A673 (cell line): ENCODE measurements at places on chromosomes 12 and 14.

DNA sequence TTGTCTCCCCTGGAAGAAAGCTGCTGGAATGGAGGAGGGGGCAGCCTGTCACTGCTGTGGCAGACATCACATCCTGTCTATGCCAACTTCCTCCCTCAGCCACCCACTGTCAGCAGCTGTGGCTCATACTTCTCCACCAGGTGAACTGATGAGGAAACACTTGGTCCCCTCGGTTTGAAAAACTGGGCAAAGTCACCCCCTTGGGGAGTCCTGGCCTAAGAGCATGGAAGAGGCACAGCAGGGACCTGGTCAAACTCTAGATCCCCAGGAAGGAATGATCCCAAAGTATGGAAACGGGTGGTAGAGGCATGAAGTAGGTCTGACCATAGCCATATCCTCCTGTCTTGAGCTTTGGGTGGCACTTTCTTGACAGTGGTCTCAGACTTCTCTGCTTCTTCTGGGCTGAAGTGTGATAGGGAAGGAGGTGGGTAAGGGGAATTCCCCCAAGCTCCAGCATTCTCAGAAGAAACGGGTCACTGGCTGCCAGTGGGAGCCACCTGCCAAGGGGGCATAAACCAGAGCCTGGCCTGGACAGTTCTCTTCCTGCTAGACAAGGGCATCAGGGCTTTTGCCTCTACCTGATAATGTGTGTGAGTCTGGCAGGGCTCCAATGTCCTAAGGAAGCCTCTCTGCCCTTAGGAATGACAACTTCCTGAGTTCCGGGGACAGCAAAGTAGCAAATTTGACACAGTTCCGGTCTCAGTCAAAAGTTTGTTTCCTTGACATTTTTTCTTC, 36.0 kb downstream of the FMNL3 start:
- no peak for DNase-seq

DNA sequence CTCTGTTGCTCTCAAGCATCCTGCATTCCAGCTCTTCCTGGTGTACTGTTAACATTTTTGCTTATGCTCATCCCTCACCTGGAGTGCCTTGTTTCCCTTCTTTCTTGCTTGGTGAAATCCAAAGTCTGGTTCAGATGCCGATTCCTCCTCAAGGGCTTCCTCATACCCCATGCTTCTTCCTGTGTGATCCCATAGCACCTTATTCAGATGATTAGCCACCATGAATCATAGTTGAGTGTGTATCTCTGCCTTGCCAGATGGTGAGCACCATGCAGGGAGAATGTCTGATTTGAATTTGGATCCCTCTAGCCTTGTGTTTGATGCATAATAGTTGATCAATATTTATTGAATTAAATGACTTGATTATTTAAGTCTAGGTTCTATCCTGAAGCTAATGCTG, 39.4 kb upstream of the ANO4 start:
- DNase-seq: no peak

DNA sequence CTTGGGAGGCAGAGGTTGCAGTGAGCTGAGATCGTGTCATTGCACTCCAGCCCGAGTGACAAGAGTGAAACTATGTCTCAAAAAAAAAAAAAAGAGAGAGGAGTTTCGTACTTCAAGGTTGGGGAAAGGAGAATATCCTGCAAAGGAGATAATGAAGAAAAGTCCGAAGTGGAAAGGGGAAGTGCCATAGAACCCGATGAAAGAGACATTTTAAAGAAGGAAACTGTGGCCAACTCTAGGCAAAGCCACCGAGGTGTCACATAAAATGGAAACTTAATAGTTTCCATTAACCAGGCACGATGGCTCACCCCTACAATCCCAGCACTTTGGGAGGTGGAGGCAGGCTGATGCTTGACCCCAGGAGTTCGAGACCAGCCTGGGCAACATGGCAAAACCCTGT, 15.0 kb upstream of the LTBP2 start:
- no peak for DNase-seq

GRCh38 chr12:28884904-28885679, 264.0 kb upstream of the FAR2 start:
- no peak for DNase-seq

DNA sequence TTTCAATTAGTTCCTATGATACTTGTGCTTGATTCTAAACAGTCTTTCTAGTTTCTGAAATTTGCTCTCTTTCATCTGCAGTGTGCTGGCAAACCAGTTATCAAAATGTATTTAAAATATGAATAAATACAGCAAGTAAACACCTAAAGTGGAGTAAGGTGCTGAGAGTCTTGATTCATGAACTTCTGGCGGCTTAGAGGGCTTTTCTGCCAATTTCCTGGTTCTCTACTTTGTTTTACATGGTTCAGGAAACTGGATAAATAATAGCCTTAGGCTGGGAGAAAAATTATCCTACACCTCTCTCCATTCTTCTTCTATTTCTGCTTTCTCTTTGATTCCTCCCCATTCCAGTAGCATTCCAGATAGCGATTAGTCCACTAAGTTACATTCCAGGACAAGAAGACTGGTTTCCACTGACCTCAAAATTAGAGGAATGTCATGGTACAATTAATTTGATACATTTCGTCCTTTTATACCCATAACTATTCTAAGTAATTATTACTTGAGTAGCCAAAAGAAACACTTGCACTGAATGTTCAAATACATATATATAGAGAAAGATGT, 14.9 kb downstream of the ATP2B1 start:
- DNase-seq: no peak

DNA sequence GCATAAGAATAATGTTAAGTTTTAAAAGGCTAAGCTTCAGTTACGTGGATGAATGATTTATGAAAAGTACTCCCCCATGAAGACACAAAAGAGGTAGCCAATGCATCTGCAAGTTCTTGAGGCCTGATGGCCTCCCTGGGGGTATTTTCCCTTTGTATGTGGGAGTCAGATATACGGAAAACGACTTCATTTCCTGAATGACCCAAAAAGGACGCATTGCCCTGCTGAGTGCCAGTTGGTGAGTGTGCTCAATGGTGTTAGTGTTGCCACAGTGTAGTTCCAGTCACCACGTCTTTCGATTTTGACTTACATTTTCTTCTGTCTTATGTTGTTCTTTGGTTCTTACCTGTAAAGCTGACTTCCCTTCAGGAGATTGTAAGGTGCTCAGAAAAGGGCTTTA, 8.0 kb downstream of the ETV6 start:
- DNase-seq: peak; percentile 67

GRCh38 chr12:70040141-70040540, 203.1 kb upstream of the CNOT2 start:
- no peak for DNase-seq

DNA sequence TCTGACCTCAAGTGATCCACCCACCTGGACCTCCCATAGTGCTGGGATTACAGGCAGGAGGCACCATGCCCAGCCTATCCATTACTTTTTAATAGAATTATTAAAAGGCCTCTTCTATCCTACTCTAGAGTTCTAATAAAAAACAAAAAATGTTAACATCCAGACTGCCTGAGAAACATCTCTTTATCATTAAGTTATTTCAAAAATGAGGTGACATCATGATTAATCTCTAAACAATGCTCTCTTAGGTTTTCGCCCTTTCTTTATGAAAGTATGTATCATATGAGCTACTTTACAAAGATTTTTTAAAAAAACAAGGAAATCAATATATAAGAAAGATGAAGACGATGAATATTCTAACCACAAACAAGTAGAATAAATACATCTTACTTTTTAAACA, 52.6 kb downstream of the FGD6 start:
- no peak for DNase-seq

- no peak for DNase-seq
Observed at GRCh38 chr12:22101749-22102243, 55.8 kb downstream of the CMAS start.

GRCh38 chr14:64950889-64951288, 8.3 kb upstream of the GPX2 start:
- DNase-seq: no peak

DNA sequence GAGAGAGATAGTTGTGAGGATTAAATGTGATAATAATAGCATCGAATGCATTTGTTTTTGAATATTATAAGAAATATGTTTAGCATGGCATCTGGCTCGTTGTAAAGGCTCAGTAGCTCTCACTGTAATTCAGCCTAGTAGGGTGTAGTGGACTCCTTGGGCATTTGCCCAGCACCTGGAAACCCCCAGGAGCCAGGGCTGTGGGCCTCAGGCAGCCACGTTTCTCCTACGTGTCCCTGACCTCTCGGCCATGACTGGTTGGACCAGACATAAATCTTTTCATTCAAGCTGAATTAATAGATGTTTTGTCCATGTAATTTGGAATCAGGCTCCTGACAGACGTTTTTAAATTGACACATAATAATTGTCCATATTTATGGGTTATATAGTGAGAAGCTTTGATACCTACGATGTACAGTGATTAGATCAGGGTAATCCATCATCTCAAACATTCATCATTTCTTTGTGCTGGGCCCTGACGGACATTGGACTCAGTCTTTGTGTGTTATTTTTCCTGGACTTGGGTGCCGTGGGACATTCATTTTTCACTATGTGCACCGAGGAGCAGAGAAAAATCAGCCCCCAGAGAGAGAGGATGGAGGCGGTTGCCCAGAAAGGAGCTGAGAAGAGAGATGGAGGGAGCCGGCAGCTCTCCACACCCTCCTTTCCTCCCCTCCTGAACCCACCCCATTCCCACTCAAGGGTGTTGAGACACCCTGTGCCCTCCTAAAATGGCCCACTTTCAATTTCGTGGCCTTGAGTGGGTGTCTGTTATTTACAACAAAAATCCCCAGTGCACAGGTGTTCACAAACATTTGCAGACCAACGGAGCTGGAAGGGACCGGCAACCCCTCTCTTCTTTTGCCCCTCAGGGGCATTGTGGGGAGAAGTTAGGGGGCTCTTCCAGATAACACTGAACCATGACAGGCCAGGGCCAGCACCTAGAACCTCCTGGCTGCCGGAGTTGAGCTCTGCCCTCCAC, 296.4 kb downstream of the DPF3 start:
- DNase-seq: no peak

DNA sequence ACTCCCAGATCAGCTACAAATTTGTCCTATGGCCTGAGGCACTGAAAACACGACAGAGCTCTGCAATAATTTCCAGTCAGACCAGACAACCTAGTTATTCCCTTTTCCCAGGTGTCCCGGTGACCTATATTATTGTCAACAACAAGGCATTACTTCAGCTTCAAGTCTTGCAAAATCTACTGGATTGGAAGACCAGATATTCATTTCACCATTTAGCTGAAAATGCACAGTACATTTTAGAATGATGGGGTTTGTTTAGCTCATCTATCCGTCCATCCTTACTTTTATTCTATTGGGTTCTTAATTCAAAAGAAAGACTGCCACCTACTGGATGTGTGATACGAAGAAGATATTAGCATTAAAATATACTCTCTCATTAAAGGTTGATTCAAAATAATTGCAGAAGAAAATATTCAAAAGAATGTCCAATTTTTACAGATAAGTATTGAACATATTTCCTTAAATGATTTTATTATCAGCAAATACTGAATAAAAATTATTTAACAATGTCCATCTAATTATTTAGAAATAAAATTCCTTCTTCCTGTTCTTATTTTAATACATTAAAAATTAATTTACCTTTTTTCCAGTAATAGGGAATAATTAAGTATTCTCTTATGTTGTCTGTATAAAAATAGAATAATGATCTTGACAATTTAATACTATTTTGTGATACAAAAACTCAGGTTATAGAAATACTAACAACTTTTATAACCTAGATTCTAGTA, 244.9 kb upstream of the LRIG3 start:
- DNase-seq: peak; percentile 60

DNA sequence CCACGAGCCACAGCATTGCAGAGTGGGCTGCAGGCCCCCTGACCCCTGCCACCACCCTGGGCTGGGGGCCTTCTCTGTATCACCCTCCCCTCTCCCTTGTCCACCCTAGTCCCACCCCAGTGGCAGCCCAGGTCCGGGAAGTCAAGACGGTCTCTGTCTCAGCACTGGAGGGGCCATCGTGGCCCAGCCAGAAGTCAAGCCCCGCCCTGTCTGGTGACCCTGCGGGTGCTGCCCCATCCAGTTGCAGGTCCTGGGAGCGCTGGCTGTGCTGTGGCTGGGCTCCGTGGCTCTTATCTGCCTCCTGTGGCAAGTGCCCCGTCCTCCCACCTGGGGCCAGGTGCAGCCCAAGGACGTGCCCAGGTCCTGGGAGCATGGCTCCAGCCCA, 2.7 kb downstream of the PLD4 start:
- no peak for DNase-seq

DNA sequence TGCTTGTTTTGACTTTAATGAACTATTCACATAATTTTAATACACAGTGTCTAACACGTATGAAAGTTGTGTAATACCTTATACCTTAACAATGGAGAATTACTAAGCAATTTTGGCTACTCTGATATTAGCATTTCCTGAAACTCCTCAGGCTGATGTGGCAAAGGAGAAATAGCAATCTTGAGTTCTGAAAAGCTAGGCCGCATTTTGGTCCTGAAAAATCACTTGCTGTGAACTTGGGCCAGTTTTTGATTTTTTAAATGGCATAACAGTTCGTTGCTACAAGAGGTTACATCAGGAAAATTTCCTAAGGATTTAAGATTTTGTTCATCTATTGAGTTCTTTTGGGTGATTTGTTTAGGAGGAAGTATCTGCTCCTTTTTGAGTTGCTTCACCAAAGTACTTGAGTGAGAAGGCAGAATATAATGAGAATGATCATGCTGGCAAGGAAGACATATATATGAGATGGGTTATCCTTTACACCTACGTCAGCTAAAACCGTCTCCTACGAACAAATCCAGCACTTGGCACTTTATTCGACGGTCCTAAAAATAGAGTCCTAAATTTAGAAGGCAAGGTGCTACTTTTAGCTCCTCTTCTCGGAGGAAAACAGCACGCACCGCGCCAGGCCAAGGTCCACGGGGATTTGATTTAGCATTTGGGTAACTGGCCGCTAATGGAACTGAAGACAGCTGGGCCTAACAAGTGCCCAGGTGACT, 32.2 kb downstream of the MIA2 start:
- DNase-seq: peak; percentile 14

DNA sequence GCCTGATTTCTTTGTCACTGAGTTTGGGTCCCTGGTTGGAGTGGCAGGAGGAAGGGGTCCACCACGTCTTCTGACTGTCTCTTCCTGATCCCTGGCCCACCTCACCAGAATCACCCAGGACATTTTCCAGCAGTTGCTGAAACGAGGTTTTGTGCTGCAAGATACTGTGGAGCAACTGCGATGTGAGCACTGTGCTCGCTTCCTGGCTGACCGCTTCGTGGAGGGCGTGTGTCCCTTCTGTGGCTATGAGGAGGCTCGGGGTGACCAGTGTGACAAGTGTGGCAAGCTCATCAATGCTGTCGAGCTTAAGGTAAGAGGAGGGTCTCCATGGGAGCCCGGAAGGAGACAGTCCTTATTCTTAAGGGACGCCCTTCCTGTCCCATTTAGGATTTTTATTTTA, 12.3 kb downstream of the MARS1 start:
- no peak for DNase-seq

DNA sequence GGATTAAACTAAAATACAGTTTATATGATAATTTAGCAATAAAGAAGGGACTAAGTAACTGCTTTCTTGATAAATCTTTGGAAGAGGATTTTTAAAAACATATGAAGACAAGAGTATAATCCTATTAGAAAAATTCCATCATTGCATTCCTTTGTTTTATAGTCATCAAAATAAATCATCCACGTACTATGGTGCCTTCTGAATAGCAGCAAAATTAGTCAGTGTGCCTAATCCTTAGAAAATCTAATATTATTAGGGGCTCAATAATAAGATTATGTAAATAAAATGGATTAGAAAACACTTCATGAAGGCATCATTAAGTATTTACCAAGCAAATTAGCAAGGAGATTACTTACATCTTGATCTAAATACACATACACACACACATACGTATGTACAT, 102.1 kb downstream of the KCNH5 start:
- peak; percentile 33 for DNase-seq

- DNase-seq: peak; percentile 62
Observed at GRCh38 chr12:115752913-115753726, 524.4 kb downstream of the MED13L start.

- no peak for DNase-seq
Observed at GRCh38 chr12:45462506-45462905, 246.6 kb downstream of the ANO6 start.
